ENCODE measurements at places on chromosomes 11 and 22. TPM values are rescaled to one million over a fixed set of nuclear protein-coding genes. Genes with fewer than 3 reads are reported as not detected.

GRCh38 chr11:124718801-124719200 is 20.9 kb upstream of the NRGN start:
- DNase-seq = no peak

DNA sequence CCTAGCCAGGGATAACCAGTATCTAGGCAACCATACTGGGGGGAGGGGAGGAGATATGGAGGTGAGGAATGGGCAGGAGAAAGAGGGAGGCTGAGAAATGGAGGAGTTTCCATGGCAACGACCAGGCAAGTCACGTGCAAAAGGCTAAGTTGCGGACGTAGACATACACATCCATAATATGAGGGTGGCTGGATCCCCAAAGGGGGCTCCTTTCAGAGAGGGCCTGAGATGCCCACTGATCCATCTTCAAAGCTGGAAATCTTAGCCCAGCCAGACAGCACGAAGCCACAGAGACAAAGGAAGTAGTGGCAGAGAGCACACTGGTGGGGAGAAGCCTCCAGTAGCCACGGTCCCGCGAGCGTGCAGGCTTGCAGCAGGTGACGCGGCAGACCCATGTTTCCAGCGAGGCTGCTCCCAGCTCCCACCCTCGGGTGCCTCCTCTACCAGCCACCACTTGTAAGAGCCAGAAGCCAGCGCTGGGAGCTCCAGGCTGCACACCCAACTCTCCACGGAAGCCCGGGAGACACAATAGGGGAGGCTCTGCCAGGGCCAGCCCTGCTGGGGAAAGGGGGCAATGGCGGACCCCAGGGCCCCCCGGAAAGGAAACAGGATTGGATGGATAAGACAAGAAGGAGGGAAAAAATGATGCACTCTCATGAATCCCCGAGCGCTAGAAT is 938 bp downstream of the FXYD6 start:
- peak; percentile 46 for DNase-seq

GRCh38 chr11:72422414-72422813 is 11.9 kb downstream of the CLPB start:
- no peak for DNase-seq

GRCh38 chr22:44661659-44662569 is 40.1 kb upstream of the PRR5 start:
- no peak for DNase-seq

- no peak for DNase-seq
These were observed 17.9 kb downstream of the NADSYN1 start for GRCh38 chr11:71470946-71471345.

DNA sequence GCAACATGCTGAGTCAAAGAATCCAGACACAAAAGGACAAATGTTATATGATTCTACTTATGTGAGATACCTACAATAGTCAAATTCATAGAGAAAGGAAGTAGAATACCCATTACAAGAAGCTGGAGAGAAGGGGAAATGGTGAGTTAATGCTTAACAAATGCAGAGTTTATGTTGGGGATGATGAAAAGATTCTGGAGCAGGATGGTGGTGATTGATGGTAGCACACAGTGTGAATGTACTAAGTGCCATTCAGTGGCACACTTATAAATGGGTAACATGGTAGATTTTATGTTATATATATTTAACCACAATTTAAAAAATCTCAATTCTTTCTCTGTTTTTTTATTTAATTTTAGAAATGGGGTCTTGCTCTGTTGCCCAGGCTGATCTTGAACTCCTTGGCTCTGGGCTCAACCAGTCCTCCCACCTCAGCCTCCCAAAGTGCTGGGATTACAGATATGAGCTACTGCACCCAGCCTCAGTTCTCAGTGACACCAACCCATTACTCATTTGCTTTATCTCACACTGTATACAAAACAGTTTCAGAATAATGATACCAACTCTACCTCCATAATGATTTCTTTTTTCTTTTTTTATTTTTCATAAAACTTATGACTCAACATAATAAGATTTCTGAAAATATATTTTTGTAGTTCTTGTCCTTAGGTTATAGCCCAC is 9.6 kb upstream of the RELA start:
- DNase-seq = no peak

DNA sequence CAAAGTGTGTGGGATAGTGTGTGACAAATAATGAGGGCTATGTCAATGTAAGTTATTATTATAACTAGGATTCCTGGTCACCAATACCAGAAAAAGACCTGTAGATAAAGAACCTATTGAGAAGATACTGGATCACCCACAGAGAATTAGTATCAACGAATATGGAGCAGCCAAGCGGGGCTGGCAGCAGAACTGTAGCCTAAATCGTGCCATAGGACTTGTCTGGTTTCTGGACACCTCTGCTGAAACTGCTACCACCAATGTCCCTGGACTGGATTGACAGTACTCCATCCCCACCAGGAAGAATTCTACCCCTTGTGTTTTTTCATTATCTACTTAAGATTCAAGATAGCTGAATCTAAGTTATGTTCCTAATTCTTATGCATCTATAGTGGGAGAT is 30.3 kb upstream of the PAX6 start:
- DNase-seq = no peak

DNA sequence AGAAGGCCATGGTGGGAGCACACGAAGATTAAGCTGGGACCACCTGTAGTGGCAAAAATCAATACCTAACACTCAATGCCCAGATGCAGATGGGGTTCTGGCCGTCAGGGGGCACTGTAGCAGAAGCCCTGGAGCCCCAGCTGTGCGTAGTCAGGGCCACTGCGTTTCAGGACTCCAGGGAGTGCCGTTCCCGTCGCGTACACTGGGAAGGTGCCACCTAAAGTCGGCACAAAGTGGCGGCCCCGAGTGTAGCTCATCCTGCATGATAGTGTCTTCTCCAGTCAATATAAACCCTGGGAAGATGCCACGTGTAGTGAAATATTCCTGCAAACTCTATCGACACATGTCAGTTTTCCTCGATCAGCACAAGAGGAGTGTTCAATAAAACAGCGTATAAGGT is 123.8 kb upstream of the NTM start:
- no peak for DNase-seq

HTR3A gene
- not detected for total RNA-seq

SLC17A6 gene
- not detected for total RNA-seq
